ENCODE measurements at places on chromosomes 1 and 21.

GRCh38 chr1:14553711-14554110 lies 44.8 kb upstream of the KAZN start:
- no peak for DNase-seq

DNA sequence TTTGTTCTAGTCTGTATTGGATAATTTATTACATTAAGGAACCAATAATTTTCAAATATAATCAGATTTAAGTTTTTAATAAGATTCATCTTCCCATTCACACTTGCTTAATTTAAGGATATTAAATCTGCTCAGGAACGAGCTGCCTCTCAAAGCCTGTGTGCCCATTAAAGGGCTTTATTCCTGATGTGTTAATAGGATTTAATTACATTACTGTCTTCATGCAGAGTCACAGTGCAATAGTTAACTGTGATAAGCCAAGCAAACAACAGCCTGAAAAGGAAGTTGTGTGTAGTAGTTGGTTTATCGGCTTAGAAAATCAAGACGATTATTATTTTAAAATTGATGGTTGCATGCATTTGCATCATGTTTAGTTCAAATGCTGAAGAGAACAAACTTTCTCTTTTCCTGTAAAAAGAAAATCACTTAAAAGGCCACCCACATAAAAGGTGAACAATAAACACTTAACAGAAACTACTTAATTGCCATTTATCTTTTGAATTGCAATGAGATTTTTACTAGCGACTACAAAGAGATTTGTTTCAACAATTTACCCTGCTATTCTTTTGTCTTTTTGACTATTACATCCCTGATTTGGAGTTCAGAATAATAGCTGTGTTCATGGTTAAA lies 174.6 kb downstream of the RWDD3 start:
- DNase-seq = no peak

DNA sequence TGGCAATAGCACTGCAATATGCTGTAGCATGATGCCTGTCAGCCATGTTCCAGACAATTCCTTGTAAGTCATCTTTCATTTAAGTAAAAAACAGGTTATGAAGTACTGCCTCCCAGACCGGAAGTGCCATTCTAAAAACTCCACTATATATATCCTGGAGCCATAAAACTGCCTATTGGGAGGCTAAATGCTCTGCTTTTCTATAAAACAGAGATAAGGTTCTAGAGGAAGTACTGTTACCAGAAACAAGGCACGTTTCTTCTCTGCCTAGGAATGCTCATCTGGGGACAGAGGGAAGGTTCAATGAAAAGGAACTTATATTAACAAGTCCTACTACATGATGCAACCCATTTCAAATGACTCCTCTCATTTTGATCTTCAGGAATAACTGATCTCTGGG lies 66.8 kb downstream of the GPR137B start:
- no peak for DNase-seq

DNA sequence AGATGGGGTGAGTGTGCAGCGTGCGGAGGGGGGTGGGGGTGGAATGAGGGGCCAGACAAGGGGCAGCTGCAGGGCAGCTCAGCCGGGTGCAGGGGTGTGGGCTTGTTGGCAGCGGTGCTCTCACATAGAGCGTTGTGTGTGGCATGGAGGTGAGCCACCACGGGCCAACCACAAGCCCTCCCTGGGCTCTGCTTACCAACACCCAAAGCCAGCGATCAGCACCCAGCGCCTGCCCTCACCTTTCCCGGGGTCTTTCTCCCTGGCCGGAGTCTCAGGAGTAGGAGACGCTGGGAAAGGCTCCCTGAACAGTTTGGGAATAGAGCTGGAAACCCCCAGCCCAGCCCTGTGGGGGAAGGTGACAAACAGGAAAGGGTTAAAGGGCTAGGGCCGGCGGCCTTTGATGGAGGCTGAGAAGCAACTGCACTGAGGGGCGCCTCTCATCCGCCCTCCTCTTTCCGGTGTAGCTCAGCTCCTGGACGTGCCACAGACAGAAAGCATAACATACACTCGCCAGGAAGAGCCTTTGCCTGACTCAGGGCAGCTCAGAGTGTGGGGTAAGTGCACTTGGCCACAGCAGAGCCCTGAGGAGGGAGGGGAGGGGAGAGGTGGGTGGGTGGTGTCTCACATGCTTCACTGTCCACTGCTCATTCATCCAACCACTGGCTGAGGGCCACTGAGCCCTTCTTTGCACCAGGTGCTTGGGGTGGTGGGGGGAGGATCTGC lies 577 bp downstream of the IKBKE start:
- DNase-seq = peak; percentile 76

- DNase-seq = peak; percentile 18
Observed at GRCh38 chr21:44800971-44801467, 601 bp downstream of the UBE2G2 start.

DNA sequence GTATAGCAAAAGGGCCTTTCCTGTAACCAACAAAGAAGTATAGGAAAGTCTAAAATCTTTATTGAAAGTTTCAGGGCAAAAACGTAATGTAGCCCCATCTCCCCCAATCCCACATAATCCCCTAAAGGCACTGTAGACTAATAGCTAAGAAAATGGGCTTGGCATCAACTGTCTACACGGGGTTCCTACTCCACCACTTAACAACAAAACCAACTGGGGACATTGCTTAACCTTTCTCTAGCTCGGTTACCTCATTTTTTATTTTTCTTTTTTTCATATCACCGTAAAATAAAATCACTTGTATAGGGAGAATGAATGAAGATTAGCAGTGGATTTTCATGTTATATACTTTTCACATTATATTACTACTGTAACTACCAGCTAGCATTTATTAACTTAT lies 12.3 kb downstream of the MACF1 start:
- DNase-seq = peak; percentile 44

GRCh38 chr1:67211589-67212563 lies 45.6 kb downstream of the IL23R start:
- DNase-seq = no peak

GRCh38 chr1:89725011-89725370 lies 92.1 kb downstream of the LRRC8C start:
- DNase-seq = peak; percentile 71

DNA sequence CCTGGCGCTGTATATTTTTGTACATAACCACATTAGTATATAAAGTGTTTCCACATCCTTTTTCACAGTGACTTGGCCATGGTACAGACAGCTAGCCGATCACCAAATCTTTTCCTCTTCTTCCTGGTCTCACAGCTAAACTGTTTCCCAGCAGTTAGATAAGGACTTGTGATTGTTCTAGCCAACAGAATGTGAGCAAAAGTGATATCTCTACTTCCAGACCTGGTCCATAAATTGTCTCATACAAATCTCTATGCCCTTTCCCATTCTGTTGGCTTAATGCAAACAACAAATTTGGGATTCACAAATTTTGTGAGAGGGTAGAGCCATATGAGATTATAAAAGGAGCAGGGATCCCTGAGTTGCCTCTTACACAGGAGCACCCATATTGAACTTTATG lies 19.5 kb downstream of the PAFAH2 start:
- DNase-seq = no peak

- peak; percentile 71 for DNase-seq
Observed at GRCh38 chr1:221045842-221046831, 166.9 kb downstream of the HLX start.

- DNase-seq = no peak
Observed at GRCh38 chr1:103333141-103333540, 192.4 kb upstream of the RNPC3 start.

GRCh38 chr1:52002038-52002917 lies 11.8 kb upstream of the RAB3B start:
- peak; percentile 65 for DNase-seq

DNA sequence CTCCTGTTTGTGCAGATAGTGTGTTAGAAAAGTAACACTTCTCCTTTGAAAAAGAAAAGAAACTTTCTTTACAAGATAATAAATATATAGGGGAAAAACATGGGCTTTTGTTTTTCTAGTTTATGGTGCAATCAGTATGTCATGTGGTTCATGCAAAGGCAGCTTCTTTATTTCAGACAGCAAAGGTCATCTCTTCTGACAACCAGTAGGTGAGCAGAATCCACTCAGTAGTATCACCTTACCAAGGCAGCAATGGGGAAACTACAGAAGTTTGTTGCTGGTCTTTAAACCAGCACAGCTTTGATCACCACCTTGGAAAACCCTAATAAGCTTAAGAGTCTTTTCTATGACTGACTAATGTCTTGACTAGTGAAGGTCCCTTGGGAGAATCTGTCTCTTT lies 13.0 kb upstream of the SAMSN1 start:
- DNase-seq = peak; percentile 46

DNA sequence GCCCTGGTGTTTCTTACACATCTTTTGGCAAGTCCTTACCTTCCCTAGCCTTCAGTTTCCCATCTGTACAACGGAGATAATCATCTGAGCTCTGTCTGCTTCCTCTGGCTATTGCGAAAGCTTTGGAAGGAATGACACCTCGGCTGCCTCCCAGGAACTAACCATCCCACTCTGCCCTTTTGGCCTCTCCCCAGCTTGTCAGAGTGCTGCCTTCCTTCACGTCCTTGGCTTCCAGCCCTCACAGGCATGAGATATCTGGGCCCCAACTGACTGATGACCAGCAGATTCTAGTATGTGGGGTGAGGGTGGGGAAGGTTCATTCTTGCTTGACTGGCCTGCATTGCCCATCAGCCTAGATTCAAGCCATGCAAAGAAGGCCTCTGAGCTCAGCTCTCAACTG lies 253.1 kb upstream of the FGGY start:
- peak; percentile 90 for DNase-seq

GRCh38 chr1:77891200-77891599 lies 2.8 kb downstream of the NEXN start:
- DNase-seq = no peak

DNA sequence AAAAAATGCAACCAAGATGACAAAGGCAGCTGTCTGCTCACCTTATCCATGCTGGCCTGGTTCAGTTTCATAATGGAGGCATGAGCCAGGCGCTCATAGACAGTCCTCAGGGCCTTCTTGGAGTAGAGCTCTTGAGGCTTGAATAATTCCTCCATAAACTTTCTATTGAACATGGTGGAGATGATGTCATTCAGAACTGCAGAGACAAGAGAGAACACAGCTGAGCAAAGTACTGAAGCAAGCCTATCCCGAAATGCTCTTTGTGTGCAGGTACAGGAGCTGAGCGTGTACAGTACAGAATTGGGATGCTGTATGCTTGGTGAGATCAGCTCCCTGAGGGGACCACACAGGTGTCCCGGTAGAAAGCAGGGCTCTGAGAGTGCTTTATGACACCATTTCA lies 11.5 kb downstream of the OSCP1 start:
- DNase-seq = no peak

GRCh38 chr1:209743145-209743482 lies 12.7 kb upstream of the TRAF3IP3 start:
- DNase-seq = no peak

- no peak for DNase-seq
Observed at GRCh38 chr1:205068001-205068400, 16.3 kb downstream of the TMEM81 start.

DNA sequence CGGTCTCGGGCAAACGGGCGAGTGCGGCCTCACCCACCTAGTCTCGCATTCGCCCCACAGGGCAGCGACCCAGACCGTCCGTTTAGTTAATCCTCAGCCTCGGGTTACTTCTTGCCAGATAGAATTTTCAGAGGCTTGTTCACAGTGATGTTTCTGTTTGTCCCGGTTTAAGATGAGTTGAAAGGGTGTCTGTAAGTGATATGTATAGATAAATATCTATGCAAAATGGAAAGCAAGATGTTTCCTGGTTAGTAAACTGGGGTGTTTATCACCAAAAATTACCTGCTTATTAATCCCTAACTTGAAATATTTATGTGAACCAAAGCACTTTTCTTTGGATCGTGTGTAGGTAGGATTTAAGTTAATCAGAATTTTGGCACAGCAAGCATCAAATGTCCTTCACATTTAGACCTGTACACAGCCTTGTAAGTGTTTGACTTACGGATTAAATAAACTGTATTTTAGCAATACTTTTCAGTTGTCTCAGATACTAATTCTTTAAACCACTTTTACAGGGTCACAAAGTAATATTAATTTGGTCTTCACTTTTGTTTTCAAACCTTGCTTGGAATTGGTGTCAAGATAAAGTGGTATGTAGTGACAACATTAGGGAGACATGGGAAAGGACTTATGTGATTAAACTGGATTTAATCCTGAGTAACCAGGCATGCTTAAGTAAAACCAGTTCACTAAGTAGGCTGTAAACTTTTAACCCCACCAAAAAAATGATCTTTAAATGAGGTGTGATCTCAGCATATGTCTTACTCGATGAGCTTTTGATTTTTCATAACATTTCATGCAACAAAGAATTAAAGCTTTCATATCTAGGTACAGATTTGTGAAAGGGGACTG lies 914 bp downstream of the ZNF326 start:
- peak; percentile 61 for DNase-seq

DNA sequence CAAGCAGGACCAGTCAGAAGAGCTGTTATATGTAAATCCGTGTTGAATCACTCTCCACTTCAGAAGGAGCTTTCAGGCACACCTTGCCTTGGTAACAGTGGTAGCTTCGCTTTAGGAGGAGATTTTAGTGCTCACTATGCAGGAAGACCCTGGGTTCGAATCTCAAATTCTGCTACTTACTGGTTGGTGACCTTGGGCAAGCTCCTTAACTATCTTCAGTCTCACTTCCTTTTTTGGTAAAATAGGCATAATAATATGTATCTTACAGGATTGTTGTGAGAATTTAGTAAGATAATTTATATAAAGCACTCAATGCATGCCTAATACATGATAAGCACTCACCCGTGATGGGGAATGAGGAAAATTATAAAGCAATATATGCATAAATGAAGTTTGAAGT lies 46.7 kb upstream of the GPR52 start:
- no peak for DNase-seq

GRCh38 chr1:189708674-189709073 lies 769.0 kb downstream of the BRINP3 start:
- DNase-seq = no peak

DNA sequence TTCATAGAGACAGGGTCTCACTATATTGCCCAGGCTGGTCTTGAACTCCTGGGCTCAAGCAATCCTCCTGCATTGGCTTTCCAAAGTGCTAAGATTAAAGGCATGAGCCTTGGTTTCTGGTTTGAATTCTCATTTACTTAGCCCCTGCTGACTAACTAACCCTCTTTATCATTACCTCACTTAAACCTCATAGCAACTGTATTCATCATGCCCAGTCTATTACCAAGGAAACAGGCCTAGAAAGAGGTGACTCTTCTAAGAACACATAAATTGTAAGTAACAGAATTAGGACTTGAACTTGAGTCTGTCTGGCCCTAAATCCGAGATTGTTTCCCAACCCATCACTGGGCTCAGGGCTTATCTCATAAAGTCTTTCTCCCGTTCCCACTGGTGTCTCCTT lies 44.2 kb downstream of the TMEM53 start:
- no peak for DNase-seq

- DNase-seq = peak; percentile 44
Observed at GRCh38 chr1:19511116-19511515, 25.8 kb upstream of the CAPZB start.

DNA sequence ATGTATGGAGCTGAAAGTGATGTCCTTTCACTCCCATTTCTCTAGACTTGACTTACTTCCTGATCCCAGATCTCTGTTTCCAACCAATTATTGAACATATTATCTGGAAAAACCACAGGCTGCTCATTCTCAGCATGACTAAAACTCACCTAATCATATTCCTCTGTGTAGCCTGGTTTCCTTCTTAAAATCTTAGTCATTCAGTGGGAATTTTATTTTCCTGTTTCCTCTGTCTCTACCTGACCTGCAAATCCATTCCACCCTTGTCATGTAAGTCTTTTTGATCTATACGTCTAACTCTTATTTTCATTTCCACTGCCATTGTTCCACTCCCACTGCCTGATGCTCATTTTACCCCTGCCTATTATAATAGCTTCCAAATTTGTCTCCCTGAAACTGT lies 67.9 kb upstream of the APOBEC4 start:
- no peak for DNase-seq

GRCh38 chr1:104235141-104235540 lies 485.4 kb downstream of the AMY1C start:
- DNase-seq = no peak
